ENCODE measurements at places on chromosomes 2 and 18.

- no peak for DNase-seq
Observed at GRCh38 chr18:74200780-74201179, 52.5 kb downstream of the TIMM21 start.

DNA sequence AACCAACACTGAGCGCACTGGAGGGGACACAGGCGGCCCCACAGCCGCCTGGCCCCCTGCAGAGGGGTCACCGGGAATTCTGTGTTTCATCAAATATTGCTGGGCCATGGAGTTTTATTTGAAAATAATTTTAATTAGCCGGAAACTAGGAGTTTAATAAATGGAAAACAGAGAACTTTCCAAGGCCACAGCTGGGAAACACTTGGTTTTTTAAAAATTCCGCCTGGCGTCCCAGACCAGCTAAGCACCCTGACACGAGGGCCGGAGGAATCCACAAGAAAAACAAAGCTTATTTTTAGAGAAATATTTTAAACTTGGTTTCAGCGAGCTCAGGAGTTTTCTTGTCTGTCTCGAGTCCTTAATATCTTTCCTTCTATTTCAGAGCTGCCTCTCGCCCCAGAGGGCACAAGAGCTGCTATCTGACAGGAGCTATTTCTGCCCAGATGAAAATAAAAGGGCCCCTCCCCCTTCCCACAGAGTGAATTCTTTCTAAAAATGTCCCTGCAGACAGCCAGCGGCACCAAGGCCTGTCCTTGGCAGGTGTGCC is 8.2 kb downstream of the ZFP36L2 start:
- no peak for DNase-seq

- DNase-seq, result no peak
Observed at GRCh38 chr2:86791573-86791972, 860 bp upstream of the CD8A start.

DNA sequence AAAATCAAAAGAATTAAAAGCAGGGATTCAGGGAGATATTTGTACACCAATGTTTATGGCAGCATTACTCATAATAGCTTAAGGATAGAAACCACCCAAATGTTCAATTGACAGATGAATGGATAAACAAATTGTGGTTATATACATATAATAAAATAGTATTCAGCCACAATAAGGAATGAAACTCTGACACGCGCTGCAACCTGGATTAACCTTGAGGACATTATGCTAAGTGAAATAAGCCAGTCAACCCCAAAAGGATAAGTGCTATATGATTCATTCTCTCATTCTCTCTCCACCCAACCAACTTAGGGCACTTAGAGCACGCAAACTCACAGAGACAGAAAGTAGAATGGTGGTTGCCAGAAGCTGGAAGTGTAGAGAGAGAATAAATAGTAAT is 216.8 kb upstream of the SLC14A2 start:
- no peak for DNase-seq

DNA sequence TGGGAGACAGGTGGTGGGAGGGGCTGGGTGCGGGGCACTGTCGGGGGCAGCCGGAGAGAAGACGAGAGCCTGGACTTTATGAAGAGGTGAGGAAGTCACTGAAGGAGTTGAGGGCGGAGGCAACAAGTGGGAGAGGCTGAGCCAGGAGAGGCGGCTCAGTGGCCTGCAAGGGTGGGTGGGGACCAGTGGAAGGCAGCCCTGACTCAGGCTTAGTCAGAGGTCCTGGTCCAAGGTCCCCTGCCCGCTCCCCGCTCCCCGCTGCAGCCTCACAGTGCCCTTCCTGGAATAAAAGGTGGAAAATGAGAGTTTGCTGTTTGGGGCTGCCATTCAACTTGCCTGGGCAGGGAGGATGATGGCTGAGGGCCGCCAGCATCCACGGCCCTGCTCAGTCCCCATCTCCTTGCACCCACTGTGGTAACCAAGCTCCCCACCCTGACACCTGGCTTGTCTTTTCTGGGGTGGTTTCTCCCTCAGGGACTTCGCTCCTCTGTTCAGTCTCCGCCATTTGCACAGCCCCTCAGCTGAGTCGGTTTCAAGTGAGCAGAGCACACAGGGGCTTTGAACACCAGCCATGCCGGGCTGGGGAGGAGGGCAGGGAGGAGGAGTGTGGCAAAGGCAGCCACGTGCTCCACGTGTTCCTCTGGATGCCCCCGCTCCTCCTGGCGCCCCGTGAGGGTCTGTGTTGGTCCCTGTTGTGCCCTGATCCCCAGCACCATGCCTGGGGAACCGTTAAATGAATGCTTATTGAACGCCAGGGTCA is 13.7 kb upstream of the RALB start:
- no peak for DNase-seq

- DNase-seq, result no peak
Observed at GRCh38 chr18:32219431-32220018, 29.7 kb downstream of the MEP1B start.

- no peak for DNase-seq
Observed at GRCh38 chr2:15038366-15039364, 406.1 kb downstream of the LRATD1 start.

GRCh38 chr2:28342081-28342967 is 50.3 kb upstream of the FOSL2 start:
- DNase-seq, result no peak

- DNase-seq, result no peak
Observed at GRCh38 chr2:54672590-54673456, 50.6 kb upstream of the EML6 start.

DNA sequence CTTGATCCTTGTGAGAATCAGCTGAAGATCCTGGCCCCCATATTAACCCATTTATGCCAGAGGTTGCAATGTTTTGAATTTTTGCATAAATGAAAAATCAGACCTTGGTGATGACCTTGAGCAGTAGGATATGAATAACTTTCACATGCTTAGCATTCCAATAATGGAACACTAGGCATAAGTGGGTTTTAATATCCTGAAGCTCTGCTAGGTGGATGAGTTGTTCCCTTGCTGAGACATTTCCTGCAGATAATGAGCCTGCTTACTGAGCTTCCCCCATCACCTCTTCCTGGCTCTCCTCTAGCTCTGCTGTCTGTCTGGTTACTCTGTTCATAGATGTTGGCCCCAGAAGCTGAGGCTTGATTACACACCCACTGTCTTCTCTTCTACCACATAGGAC is 25.5 kb upstream of the SEC11C start:
- DNase-seq, result no peak

DNA sequence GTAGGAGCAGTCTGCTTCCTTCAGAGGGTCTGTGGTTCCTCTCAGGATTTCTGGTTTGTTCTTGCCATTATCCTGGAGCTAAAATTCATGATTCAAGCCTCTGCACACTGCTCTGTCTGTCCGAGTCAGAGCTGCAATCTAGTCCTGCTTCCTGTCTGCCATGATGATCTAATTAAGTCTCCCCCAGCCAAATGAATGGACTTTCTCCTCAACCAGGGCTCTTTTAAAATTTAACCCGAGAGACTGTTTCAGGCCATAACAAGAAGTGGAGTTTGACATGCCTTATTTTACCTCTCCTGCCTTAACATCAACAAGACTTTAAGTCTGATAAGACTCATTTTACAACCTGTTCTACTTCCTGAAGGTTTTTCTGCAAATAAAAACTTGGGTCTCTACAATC is 1009.6 kb upstream of the DDX18 start:
- no peak for DNase-seq

DNA sequence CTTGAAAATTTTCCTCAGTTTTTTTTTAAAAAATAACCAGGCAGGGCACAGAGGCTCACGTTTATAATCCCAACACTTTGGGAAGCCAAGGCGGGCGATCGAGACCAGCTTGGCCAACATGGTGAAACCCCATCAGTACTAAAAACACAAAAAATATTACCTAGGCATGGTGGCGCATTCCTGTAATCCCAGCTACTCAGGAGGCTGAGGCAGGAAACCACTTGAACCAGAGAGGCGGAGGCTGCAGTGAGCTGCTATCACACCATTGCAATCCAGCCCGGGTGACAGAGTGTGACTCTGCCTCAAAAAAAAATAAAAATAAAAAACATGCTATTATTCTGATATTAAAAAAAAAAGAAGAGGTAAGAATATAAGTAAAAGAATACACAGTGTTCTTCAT is 191.0 kb downstream of the ZEB2 start:
- DNase-seq, result no peak

DNA sequence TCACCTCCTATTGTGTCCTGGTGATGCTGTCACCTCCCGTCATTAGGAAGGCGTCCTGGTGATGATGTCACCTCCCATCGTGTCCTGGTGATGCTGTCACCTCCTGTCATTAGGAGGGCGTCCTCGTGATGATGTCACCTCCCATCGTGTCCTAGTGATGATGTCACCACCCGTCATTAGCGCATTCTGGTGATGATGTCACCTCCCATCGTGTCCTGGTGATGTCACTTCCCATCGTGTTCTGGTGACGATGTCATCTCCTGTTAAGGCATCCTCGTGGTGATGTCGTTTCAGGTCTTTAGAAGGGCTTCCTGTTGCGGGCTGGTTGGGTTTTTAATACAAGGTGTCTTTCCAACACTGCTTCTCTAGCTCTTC is 40.7 kb downstream of the CTDP1 start:
- no peak for DNase-seq

DNA sequence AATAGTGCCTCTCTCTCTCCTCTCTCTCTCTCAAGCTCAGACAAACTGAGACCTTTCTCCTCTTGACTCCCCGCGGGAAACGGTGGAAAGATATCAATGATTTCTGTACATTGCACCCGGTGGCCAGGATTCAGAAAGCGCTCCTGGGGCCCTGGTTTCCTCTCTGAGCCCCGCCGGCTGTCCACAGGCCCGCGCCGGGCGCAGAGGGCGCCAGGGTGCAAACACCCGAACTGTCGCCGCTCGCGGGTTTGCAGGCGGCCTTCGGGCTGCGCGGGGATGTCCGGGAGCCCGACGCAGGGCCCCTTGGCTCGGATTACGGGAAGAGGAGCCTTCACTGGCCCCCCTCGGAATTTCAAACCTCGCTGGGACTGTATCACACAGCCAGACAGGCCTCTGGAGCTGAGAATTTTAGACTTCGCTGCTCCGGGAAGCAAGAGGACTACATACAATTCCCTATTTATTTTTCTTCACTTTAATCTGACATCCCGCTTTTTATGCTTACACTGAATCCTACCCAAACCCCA is 5.2 kb upstream of the EN1 start:
- no peak for DNase-seq

DNA sequence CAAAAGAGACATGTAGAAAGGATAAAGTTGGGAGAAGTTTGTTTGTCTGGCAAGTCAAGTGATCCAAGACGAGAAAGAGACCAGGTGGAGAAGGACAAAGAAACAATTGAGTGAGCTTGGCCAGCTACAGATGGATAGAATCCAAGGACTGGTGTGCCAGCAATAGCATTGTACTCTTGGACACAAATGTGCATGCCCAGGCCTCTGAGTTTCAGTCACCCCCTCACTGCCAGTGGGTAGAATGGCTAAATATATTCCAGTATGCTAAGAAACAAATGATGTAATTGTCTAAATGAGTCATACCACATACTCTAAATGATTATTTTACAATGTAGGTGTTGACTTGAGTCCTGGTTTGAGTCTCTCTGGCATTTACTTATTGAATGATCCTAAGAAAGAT is 881.3 kb downstream of the LRRTM4 start:
- no peak for DNase-seq

DNA sequence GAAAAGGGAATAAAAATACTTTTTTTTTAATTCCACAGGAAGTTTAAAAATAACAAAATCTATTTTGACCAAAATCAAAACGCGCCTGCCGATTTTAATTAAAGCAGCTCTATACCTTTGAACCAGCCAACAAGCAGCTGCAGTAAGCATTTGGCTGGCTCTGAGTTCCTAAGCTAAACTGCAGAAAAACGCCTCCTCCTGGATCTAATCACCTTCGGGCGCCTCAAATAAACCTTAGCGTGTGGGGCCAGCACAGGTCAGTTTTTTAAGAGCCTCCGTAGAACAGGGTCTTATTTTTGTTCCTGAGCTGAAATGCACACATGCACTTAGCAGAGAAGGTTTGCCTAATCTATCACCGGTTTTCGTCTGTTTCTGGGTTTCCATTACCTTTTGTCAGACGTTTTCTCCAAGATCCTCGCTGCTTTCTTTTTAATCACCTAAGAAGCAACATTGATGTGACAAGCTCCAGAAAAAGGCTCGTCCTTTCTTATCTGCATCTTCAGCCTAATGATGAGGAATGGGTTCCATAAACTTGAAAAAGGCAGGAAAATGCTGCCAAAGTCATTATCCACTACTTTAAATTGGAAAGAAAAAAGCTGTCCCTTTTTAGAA is 64.7 kb upstream of the HNRNPA3 start:
- DNase-seq, result no peak

DNA sequence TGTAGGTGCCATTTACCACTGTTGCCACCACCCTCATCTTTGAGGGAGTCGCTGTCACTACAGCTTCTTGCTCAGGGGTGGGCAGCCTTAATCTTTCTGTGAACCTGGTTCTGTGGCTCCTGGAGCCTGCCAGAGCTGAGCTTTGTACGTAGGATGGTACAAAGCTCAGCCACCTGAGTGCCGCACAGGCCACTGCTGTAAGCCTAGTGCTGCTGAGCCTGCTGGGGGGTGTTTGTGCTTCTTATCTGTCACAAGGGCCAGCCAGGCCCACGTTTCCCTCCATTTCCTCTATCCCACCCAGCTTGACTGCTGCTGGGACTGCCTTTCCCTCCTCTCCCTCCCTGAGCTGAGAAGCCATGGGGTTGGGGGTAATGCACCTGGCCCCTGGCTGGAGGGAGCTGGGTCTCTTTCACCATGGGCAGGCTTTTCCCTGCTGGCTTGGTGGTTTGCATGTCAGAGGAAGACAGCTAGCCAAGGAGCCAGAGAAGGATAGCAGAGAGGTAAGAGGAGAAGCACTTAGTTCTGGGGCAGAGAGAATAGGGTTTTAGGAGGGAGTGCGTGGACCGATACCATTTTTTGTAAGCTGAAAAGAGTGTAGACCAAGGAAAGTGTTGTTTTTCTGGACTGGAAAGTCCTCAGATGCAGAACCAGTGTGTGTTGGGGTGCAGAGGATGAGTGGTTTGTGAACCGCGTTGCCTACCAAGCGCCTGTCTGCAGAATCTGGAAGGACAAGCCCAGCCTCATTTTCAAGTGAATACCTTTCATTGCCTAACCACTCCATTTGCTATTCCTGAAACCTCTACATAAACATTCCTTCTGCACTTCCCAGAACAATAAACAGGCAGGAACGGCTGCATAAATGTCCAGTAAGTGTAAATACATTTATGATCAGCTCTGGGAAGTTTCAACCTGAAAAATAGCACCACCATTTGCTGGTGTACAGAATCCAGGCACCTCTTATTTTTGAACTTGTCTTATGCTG is 45.1 kb upstream of the FHL2 start:
- DNase-seq, result no peak

- no peak for DNase-seq
Observed at GRCh38 chr2:108965540-108966289, 23.3 kb downstream of the EDAR start.

GRCh38 chr2:29226375-29226774 is 111.2 kb downstream of the CLIP4 start:
- DNase-seq, result no peak

All from cerebellar nuclear complex (tissue), 1 donor.